ENCODE measurements at places on chromosomes 4 and X.
A peak's percentile ranks its signal among the peaks of the same experiment; 100 is the strongest.

DNA sequence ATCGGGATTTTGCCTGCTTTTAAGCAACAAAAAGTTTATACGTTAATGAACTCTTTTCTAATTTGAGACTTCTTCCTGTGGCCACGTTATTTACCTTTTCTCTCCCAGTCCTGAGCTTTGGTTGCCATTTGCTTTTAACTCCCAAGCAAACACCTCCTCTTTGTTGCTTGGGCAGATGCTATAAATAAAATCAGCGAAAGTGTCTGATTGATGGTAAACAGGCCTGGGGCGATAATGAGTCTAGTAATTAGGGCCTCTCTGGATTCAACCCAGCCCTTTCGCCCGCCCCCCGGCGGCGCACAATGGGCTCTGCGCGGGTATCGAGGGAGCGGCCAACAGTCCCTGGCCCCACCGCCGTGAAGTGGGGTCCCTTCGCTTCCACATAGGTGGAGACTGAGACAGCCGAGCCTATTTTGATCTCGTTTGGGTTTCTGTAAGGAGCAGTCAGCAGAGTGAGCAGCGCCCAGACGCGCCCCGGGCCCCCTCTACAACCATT lies 790 bp downstream of the CLGN start:
- DNase-seq = peak; percentile 60

- no peak for DNase-seq
These were observed 1360.7 kb downstream of the ADGRL3 start for GRCh38 chr4:62560858-62561257.

- DNase-seq = no peak
These were observed 623.8 kb upstream of the DIPK2B start for GRCh38 chrX:45824471-45824870.

GRCh38 chr4:132818091-132818490 lies 331.0 kb upstream of the PCDH10 start:
- DNase-seq = no peak

DNA sequence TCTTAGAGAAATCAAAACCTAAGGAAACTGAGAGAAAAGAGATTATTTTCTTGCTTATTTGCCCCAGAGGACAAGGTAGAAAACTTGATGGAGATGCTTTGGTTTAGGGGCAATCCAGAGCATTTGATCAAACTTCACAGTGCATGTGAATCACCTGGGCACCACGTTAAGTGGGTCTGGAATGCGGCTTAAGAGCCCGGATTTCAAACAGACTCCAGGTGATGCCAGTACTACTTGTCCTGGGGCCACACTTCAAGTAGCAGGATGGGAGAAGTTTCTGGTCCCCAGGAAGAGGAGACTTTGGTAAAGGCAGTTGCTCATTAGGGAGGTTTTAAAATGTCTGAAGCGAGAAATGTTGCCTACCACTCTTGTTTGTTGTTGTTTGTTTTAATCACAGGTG lies 51.8 kb downstream of the PHOX2B start:
- no peak for DNase-seq

- DNase-seq = no peak
These were observed 148.0 kb downstream of the PDHA2 start for GRCh38 chr4:95987851-95988250.

GRCh38 chr4:2489841-2490552 lies 21.1 kb downstream of the RNF4 start:
- no peak for DNase-seq

Data from NCI-H345 (cell line).